ENCODE measurements at places on chromosomes 12 and 14. TPM values are rescaled to one million over a fixed set of nuclear protein-coding genes. Genes with fewer than 3 reads are reported as not detected.

DNA sequence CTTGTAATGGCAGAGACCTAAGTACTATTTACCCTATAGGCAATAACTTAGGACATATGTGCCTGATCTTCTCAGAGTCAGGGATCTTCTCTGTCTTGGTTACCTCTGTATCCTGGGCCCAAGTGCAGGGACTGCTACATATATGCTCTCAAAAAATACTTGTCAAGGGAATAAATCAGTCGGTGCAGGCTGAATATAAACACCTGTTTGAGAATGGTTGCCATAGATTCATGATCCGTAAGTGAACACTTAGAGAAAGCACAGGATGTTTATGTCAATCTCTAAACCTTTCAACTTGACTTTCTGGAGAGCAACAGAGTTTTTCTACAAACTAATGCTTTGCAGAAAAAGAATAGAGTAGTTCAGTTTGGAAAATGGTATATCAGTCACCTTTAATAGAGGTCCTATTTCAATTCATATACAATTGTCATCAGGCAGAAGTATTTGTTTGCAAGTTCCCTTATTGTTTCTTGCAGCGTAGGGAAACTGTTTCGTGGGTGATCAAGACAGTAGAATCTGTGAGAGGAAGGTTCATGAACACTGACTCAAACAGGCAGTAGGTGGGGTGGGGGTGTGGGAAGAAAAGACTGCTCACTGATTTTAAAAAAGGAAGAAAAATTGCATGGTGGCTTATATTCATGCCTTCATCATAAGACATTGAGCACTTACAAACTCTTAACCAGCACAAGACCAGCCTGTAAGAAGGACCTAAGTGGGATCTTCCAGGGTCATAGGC is 6.0 kb upstream of the UBE2N start:
- DNase-seq: no peak

GRCh38 chr12:27290501-27291168 is 42.0 kb upstream of the BMAL2 start:
- DNase-seq: no peak

DNA sequence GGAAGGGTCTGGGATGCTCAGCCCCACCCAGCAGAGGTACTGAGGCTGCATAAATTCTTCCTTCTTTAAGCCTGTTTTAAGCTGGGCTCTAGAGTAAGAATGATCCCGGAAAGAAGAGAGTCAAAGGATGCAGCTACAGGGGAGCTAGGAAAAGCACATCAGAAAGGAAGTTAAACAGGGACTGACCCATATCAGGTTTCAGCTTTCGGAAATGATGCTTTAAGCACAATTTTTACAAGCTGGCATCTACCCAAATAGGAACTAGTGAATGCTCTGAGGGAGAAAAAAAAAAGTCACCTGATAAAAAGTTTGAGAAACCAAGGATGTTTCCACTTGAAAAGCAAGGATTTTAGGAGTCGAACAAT is 22.0 kb downstream of the TSPAN8 start:
- no peak for DNase-seq

- DNase-seq: peak; percentile 43
Observed at GRCh38 chr12:108126990-108127501, 2.0 kb upstream of the WSCD2 start.

- DNase-seq: no peak
Observed at GRCh38 chr12:123061441-123062205, 81.1 kb downstream of the ARL6IP4 start.

DNA sequence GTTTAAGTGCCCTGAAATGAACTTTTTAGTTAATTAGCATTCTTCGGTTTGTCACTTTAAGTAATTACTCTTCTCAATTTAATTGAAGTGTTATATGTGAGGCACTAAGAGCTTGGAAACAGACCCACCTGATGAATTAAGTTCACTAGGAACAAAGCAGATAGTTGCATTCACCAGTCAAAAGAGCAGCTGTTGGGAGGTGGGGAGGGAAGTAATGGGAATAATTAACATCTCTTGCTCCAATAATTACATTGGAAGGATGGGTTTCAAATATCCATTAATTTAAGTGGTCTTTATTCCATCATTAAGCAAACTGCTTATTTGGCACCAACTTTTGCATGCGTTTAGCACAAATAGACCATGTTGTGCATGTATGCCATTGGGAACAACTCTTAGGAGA is 667.2 kb downstream of the GALC start:
- no peak for DNase-seq

- DNase-seq: no peak
Observed at GRCh38 chr12:49843876-49844437, 1.1 kb upstream of the BCDIN3D start.

GRCh38 chr14:102951034-102951433 is 28.6 kb downstream of the AMN start:
- peak; percentile 55 for DNase-seq

Gene SIX1
- not detected for total RNA-seq

DNA sequence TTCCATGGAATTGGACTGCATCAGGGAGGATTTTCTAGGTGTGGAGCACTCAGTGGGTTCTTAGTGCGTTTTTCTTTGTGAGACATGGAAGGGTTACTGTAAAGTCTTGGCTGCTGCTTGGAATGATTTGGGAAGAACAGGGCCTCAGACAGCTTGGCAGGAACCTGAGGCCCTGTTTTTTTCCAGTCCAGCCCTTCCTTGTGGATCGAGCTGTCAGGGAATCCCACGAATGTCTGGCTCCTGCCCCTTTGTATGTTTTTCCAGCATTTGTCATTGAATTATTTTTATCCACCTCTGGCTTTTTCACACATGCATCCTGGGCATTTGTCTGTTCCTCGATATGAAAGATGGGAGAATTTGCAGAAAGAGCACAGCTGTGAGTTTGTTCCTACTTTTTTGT is 158.5 kb downstream of the TGFB3 start:
- DNase-seq: peak; percentile 57

- peak; percentile 37 for DNase-seq
Observed at GRCh38 chr12:56029666-56030293, 8.9 kb downstream of the IKZF4 start.

Gene RAD51B
- total RNA-seq: 100.0 TPM

- no peak for DNase-seq
Observed at GRCh38 chr12:93979189-93979588, 169.2 kb upstream of the PLXNC1 start.

- peak; percentile 62 for DNase-seq
Observed at GRCh38 chr14:89915114-89915878, 39.2 kb downstream of the EFCAB11 start.

Gene TSPAN19
- 0.59 TPM for total RNA-seq

Gene KLRF1
- total RNA-seq: not detected

- DNase-seq: no peak
Observed at GRCh38 chr12:108573317-108573716, 10.9 kb downstream of the ISCU start.

- DNase-seq: peak; percentile 47
Observed at GRCh38 chr14:95320078-95320895, 579 bp upstream of the CLMN start.

- DNase-seq: no peak
Observed at GRCh38 chr14:35366056-35366451, 38.5 kb downstream of the NFKBIA start.

DNA sequence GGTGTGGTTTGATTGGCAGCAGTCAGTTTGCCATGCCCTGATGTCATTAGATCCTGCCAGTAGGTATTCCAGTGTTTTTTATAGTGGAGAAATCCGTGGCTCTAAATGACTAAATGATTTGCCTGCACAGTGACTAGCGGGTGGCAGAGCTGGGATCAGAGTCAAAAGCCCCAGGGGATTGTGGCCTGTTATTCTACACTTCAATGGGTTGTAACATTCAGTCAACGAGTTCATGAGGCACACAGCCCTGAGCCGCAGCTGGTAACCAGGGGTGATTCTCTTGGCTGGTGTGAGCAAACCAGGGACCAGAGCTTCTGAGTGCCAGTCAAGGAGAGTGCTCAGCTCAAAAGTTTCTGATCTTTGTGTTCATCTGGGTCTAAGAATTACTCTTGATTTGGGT is 1.8 kb downstream of the MYH6 start:
- no peak for DNase-seq

DNA sequence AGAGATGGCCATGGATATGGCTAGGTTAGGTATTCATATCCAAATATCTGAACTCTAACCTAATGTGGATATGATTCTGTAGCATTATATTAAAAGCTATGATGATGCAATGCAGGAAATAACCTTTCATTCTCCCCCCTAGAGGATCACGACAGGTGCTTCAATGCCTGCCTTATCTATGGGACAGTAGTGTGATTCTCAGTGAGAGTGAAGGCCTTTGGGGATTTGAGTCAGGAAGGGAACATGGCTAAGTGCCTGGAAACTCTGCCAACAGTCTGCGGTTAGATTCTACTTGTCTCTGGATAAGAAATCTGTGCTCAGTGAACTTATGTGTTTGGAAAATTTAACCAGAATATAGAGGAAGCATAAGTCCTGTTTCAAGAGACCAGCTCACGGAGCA is 81.8 kb downstream of the SLC38A1 start:
- DNase-seq: peak; percentile 37

GRCh38 chr12:110798461-110798860 is 48.3 kb upstream of the CCDC63 start:
- DNase-seq: no peak

GRCh38 chr12:116610971-116611541 is 51.9 kb downstream of the MAP1LC3B2 start:
- no peak for DNase-seq
